Activated T-helper 1 cell treated with anti-CD3 and anti-CD28 coated beads, Interleukin-12 subunit alpha, Interleukin-12 subunit beta, Interleukin-2, Interleukin-4 antibody, amounts not matched to agents 30 ng/mL and 10 ng/mL and 1 ng/mL, durations not matched to agents 14 hours and 24 hours and 36 hours (primary cell): ENCODE measurements at places on chromosomes 16 and 17. TPM values are rescaled to one million over a fixed set of nuclear protein-coding genes. Genes with fewer than 3 reads are reported as not detected.

Gene C16orf54
- 21.3 and 24.6 TPM in 2 replicates for total RNA-seq

GRCh38 chr16:58118801-58119508, 10.2 kb downstream of the CFAP20 start:
- no peaks in the 10 kb centered on the region for H3K27me3 ChIP-seq
- peaks cover 13% of the 10 kb centered on the region for H3K36me3 ChIP-seq
- no peak overlapping the region for H3K27ac ChIP-seq
- H3K4me3 ChIP-seq, result no peak overlapping the region

DNA sequence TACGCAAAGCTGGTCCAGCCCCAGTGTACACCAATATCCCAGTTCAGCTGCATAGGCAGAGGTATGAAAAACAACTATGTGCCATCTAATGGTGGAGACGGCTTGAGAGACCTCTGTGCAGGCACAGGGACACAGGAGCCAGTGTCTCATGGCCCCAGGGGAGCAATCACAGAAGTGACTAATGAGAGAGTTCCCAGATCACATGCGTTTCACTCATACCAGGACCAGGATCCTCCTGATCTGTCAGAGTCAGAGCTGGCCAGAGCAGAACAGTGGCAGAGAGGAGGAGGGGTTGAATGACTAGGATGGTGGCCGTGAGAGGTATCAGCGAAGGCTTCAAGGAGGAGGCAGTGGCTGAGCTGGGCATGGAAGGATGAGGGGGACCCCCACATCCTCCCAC, 41.1 kb downstream of the TMEM132E start:
- H3K36me3 ChIP-seq, result no peaks in the 10 kb centered on the region
- no peaks in the 10 kb centered on the region for H3K4me1 ChIP-seq
- no peak overlapping the region for H3K27ac ChIP-seq
- no peak for DNase-seq
- H3K4me3 ChIP-seq, result no peak overlapping the region

DNA sequence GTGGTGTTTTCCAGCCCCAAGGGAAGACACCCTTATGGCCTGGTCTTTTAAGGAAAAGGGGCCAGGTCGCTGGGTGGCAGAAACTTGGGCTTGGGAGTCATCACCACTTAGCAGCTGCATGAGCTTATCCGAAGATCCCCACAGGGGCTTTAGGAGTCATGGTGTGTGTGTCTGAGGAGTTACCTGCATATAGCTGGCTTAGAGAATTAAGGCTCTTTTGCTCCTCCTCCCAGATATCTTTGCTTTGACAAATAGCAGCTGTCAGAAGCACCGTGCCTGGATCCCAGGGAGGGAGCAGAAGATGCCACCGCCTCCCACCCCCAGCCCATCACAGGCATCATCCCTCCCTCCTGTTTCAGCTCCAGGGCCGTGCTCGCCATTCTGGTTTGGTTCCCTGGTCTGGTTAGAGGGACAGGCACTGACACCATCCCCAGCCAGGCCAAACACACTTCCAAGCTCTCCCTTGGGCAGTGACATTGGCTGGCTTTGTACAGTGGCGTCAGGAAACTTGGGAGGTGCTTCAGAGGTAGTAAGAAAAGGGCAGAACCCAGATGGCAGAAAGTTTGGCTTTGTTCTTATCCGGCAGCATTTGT, 17.4 kb downstream of the LDHD start:
- peaks cover 75% of the 10 kb centered on the region for H3K4me1 ChIP-seq
- DNase-seq, result no peak
- H3K36me3 ChIP-seq, result peaks cover 32% of the 10 kb centered on the region
- H3K27me3 ChIP-seq, result no peaks in the 10 kb centered on the region
- peak overlapping the region; percentile 95 for H3K27ac ChIP-seq
